Stimulated activated CD4-positive, alpha-beta T cell treated with anti-CD3 and anti-CD28 coated beads, Interleukin-1b, Interleukin-23, amount 100 ng/mL, for 48 hours (primary cell): ENCODE measurements at places on chromosomes 2 and 18.
A peak's percentile ranks its signal among the peaks of the same experiment; 100 is the strongest.

DNA sequence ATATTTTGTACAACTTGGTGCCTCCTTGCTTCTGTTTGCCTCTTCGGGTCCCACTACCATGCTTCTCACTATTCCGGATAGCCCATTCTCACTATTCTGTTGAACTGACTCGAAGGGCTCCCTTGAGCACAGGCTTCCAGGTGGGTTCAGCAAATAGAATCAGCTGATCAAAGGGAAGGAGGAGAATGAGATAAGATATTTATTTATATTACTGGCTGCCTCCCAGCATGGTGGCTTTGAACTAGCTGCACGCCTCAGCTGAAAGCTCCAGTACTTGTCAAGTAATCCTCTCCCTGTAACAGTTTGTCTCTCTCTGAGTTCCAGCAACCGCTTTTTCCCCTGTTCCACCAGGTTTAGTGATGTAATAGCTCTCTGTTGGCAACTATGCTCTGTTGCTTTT is 187.8 kb upstream of the HNRNPA3 start:
- no peak for DNase-seq

- DNase-seq = no peak
Measured at GRCh38 chr2:120739438-120740090, 3.9 kb downstream of the GLI2 start.

DNA sequence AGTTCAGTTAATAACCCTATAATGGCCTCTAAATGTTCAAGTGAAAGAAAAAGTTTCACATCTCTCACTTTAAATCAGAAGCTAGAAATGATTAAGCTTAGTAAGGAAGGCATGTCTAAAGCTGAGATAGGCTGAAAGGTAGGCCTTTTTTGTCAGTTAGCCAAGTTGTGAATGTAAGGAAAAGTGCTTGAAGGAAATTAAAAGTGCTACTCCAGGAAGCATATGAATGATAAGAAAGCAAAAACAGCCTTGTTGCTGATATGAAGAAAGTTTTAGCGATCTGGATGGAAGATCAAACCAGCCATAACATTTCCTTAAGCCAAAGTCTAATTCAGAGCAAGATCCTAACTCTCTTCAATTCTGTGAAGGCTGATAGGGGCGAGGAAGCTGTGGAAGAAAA is 10.1 kb downstream of the PLCL1 start:
- DNase-seq = no peak

DNA sequence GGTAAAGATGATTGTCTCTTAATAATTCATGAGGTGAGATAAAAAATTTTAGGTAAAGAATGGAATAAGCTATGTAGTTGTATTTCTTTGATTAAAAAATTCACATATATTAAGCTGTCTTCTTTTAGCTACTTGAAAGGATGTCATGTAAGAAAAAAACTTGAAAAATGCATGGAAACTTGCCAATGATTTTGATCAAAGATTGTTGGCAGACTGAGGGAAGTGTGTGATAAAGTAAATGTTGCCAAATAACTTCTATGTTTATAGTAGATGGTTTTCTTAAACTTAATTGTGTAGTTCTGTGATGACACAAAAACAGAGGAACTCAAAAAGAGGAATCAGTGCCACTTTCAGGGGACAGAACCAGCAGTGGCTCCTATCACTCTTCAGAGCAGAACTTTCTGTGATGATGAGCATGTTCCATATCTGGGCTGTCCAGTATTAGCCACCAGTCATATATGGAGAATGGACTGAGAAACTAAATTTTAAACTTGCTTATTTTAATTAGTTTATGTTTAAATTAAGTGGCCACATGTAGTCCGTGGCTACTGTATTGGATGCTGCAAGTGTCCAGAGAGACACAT is 51.9 kb upstream of the SLC38A11 start:
- no peak for DNase-seq

GRCh38 chr2:222424276-222424728 is at the start of gene SGPP2:
SGPP2 (plus strand) TSS chr2:222424543; CDS start chr2:222424603, 60 bp downstream.
- DNase-seq = peak; percentile 12

- DNase-seq = peak; percentile 30
Measured at GRCh38 chr2:217077831-217078407, 218.1 kb upstream of the TNP1 start.

- no peak for DNase-seq
Measured at GRCh38 chr2:158586491-158586890, 129.7 kb downstream of the PKP4 start.

GRCh38 chr2:11154016-11154922 is 998 bp upstream of the SLC66A3 start:
- no peak for DNase-seq

DNA sequence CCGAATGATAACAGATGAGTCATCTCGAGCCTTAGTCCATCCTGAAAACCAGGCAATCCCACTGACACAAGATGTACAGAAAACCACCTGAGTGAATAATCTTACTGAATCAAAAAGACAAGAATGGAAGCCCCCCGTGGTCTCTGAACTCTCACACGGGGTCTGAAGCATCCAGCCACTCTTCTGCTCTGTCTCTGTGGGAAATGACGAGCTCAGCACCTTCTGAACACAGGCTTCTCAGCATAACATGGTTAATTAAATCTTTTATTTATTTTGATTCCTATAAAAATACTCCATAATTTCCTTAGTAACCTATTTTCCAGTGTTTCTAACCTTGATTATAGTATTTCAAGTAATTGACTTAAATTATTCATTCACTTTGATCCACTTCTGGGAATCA is 203.7 kb downstream of the TMEM163 start:
- no peak for DNase-seq

DNA sequence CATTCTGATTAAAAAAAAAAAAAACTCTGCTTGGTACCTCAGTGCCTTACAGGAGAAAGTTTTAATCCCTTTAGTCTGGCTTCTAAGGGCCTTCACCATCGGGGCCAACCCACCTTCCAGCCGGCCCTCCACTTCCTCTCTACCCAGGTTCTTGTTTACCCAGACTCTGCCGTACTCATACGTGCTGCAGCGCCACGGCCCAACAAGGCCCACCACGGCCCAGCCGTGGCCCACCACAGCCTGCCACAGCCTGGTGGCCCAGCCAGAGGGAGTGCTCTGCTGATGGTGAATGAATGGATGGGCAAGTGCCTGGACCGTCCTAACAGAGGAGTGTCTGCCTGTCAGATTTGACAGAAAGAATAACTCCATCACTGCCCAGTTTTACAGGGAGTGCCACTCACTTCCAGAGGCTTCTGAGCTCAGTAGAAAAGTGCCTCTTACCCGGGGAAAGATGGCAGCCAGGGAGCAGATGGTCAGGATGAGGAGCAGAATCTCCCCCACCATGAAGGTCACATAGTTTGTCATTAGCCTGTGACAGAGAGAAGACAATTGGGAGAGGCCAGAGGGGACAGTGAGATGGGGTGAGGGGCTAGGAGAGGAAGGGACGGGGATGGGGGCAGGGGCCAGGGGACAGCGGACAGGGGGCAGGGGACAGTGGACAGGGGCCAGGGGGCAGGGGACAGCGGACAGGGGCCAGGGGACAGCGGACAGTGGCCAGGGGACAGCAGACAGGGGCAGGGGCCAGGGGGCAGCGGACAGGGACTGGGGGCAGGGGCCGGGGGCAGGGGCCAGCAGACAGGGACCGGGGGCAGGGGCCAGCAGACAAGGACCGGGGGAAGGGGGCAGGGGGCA is 38.2 kb downstream of the CENPO start:
- no peak for DNase-seq

- no peak for DNase-seq
Measured at GRCh38 chr2:235968155-235968554, 200.0 kb downstream of the GBX2 start.

DNA sequence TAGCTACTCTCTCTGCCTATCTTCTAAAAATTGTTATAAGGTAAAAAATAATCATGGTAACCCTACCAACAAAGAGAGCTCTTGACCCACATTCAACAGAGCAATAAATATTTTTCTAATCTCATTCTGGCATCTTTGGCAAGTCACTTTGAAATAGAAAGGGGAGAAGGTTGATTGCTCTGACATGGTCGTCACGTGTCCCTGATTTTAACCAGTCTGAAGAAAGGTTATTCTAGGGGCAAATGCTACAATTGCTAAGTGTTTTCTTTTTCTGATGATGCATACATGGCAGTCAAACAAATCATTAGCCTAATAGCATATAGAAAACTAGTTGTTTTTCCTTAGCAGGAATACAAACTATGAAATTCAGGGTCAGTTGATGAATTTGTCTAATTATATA is 153.3 kb upstream of the MAP3K20 start:
- no peak for DNase-seq

GRCh38 chr18:50559752-50560680 is at the start of gene MAPK4:
MAPK4 (plus strand) TSS chr18:50560087; CDS start chr18:50663959, 103,872 bp downstream.
- no peak for DNase-seq

DNA sequence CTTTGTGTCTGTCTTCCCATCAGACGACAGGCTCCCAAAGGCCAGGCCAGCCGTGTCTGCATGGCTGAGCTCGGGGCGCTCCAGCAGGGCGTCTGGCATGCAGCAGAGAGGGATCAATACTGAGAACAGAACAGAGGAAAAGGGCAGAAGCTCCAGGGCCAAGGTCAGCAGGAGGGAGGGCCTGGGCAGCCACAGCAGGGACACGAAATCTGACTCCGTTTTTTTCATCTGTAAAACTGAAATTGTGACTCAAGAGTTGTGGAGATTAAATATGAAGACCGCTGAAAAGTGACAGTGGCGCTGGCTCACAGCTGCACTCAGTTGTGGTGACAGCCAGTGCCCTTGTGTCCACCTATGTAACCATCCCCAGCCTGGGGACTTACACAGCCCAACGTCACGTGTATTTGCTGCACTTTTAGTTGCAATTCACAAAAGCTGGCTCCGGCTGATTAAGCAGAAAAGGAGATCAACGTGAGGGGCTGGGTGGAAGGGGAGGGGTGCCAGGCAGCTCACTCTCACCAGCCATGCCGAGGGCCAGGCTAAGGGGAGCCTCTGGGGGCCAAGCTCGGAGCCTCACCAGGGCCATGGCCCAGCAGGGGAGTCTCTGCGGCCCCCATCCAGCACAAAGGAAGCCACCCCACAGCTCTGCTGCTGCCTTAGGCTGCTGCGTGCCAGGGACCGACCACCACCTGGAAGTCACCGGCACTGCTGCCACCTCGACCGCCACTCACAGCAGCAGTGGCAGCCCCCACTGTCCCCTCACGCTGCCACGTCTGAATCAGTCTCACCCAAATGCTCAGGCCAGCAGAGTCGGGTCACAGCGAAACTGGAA is 74.7 kb downstream of the EIPR1 start:
- DNase-seq = no peak

GRCh38 chr2:26246818-26247217 is 2.1 kb downstream of the HADHB start:
- DNase-seq = peak; percentile 42

DNA sequence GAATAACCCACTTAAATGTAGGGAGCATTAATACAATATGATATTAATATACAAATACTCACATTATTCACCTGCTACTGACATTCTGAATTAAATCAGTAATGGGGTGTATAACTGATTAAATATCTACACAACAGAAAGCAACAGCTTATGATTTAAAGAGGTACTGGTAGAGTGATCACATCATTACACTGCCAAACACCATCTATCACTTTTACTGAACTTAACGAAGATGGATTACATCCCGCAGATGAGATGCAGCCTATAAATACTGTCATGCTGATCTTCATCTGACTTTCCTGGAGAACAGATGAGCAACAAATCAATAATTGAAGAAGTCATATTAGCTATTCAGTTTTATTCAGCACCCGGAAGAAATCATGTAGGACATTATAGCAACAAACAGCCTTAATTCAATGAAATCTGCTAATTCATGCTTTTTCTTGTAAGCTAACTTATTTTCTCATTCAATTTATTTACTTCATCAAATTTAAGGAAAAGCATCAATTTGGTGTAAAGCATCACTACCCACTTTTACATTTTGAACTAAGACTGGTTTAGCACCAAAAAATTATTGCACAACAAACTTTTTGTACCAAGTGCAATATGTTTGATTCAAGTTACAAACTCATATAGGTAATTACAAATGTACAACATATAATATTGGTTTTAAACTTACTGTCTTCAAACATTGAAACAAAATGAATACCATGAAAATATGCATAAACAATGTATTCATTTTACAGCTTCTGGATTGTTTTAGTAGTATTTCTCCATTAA is 1509.0 kb downstream of the LRP1B start:
- DNase-seq = no peak

GRCh38 chr2:236662231-236663185 is 92.9 kb downstream of the ACKR3 start:
- no peak for DNase-seq

DNA sequence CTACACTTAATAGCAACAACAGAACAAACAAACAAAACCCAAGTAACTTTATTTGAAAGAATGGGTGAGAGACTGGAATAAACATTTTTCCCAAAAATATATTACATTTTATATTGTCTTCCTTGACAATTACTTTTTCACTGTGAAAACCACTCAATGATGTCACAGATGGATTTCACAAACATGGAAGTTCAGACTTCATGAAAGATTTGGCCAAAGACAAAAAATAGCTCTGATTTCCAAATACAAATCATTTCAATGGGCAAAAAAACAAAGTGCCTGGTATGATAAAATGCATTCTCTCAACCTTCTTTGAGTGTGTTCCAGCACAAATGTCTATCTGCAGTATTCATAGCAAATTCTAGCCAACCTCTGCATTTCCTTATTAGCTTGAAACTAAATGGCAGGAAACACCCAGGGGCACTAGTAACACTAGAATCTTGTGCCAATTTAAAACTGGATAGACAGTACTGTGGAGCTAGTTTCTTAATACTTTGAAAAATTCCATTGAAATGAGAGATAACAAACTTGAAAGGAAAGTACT is 28.5 kb upstream of the NAPG start:
- no peak for DNase-seq

DNA sequence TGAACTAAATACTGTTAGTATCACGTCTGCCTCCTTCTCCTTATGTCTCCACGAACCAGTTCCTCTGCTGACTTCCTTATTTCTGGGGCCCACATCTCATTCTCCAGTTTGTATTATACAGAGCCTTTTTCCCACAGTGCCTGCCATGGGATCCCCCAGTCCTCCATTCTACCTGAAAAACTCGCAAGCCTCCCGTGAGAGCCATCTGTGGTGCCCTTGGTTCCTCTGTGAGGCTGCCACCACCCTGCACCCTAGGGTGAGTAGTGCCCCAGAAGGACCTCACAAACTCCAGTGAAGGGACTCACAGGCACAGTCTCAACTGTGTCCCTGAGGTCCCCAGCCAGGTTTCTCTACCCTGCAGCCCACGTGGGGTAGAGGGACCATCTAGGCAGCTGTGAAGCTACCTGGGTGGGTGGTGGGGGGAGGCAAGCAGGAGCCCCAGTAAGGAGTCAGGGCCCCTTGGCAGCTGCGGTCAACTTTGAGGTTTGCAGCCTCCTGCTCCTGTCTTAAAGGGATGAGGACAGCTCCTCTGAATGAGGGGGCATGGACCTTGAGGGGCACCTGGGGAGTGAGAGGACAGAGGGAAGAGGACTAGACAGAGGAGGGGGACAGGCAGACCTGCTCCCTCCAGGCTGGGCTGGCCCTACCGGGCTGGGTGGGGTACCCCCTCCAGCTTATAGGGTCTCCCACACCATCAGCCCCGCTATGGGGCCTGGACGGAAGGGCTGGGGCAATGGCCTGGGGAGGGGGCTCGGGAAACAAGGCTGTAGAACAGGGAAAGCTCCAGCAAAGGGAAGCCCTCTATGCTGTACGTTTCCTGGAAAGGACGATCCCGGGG is 1.0 kb downstream of the PSTPIP2 start:
- peak; percentile 16 for DNase-seq
